ENCODE measurements at places on chromosomes 3 and 15.
A peak's percentile ranks its signal among the peaks of the same experiment; 100 is the strongest.

DNA sequence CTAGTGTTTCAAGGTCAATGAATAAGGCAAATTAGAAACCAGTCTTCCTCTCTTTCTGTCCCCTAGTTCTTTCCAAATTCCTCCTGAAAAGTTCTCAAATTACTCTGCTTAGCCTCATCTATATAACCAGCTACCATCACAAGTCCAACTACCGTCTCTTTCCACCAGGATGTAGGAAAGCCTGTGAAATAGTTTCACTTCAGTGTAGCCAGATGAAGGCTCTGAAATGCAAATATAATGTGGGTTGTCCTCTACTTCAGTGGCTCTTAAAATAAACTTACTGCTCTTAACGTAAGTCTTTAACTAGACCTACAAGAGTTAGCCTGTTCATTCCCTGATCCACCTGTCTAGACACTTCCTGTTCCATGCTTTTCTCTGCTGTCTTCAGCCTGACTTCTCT, 827.7 kb downstream of the ROBO1 start:
- no peaks in the 10 kb centered on the region for H3K4me1 ChIP-seq
- DNase-seq: no peak
- H3K27ac ChIP-seq: no peak overlapping the region
- H3K27me3 ChIP-seq: no peaks in the 10 kb centered on the region

- H3K27ac ChIP-seq: no peak overlapping the region
- H3K36me3 ChIP-seq: no peaks in the 10 kb centered on the region
- DNase-seq: no peak
- no peaks in the 10 kb centered on the region for H3K4me1 ChIP-seq
- H3K4me3 ChIP-seq: no peak overlapping the region
These were observed 1.1 kb upstream of the BCL2L10 start for GRCh38 chr15:52113708-52114107.

DNA sequence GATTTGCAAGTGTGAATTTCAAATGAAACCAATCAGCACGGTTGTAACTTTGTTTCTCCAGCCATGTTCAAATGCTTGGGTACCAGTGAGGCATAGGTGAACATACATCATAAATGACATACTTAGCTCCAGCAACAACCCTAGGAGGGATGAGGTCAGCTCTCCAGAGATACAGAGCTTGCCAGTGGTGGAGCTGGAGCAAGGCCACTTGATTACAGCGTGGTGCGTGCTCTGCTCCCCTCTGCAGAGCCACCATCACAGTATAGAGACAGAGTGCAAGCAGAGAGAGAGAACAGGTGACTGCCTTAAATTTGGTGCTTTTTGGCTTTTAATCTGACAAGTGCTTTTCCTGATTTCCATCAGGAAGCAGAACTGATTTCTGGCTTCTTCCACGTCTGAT, 275.1 kb downstream of the PDZRN3 start:
- H3K27me3 ChIP-seq: no peaks in the 10 kb centered on the region
- H3K4me1 ChIP-seq: no peaks in the 10 kb centered on the region
- H3K4me3 ChIP-seq: no peak overlapping the region
- DNase-seq: no peak
- H3K36me3 ChIP-seq: no peaks in the 10 kb centered on the region

- no peaks in the 10 kb centered on the region for H3K36me3 ChIP-seq
- H3K4me1 ChIP-seq: peaks cover 30% of the 10 kb centered on the region
- peak; percentile 86 for DNase-seq
- peak within 1 kb of the TSS; percentile 87 for H3K27ac ChIP-seq
- peak within 1 kb of the TSS; percentile 98 for H3K4me3 ChIP-seq
These were observed at the start of gene CLN6 for GRCh38 chr15:68229386-68230156. Gene CLN6, minus strand, starts transcription at chr15:68229728. Its CDS starts 144 bp downstream, at chr15:68229584.

DNA sequence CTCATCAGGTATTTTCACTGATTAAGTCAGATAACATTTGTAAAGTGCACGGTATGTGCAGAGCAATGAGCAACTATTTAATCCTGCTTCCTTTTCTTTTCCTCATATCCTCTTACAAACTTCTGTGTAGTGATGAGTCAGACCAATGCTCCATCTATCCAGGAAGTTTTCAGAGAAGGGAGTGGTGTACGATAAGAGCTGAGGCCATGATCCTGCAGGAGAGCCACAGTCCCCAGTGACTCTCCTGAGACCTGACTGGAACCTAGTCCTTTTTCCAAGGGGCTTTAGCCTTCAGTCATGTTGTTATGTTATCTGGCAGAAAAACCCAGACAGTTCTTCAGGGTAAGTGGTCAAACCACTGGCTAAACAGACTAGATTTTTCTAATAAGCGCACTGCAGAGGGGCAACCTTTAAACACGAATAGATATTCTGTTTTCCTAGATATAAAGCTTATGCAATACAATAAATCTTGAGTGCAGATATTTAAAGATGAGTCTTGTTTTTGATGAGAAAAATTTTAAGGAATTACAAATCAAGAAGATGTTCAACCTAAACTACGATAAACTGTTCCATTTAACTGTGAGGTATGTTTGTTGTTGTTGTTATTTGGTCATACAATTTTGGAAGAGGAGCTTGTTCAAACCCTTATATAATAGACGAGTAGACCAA, 110.5 kb upstream of the RAP2B start:
- peak overlapping the region; percentile 59 for H3K27ac ChIP-seq
- H3K27me3 ChIP-seq: no peaks in the 10 kb centered on the region
- H3K4me3 ChIP-seq: no peak overlapping the region
- DNase-seq: no peak
- peaks cover 41% of the 10 kb centered on the region for H3K4me1 ChIP-seq

GRCh38 chr15:25830844-25831451, 32.2 kb downstream of the ATP10A start:
- no peaks in the 10 kb centered on the region for H3K36me3 ChIP-seq
- H3K27me3 ChIP-seq: no peaks in the 10 kb centered on the region
- DNase-seq: no peak
- H3K27ac ChIP-seq: no peak overlapping the region
- no peak overlapping the region for H3K4me3 ChIP-seq
- no peaks in the 10 kb centered on the region for H3K4me1 ChIP-seq

GRCh38 chr3:36058404-36059030, 321.8 kb upstream of the STAC start:
- H3K27me3 ChIP-seq: no peaks in the 10 kb centered on the region
- no peak for DNase-seq
- H3K36me3 ChIP-seq: no peaks in the 10 kb centered on the region
- H3K4me3 ChIP-seq: no peak overlapping the region

- no peak overlapping the region for H3K27ac ChIP-seq
- no peaks in the 10 kb centered on the region for H3K36me3 ChIP-seq
- H3K4me1 ChIP-seq: no peaks in the 10 kb centered on the region
- DNase-seq: peak; percentile 73
These were observed 82.2 kb upstream of the CTDSPL start for GRCh38 chr3:37779289-37780152.

DNA sequence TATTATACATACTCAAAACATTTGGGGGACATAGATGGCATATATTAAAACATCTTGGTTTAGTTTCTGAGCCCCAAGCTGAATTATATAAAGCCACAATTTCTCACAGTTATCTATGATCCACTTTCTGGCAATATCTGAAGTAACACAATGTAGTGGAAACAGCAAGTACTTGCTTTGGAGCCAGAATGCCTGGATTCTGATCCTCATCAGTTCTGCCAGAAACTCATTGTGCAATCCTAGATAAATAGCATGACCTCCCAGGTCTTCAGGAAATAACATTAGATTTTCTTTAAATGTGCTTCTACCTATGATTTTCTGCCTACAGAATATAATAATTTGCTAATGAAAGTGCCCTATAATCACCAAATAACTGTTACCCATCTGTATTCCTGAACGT, 544.9 kb downstream of the NAALADL2 start:
- H3K36me3 ChIP-seq: no peaks in the 10 kb centered on the region
- H3K27ac ChIP-seq: no peak overlapping the region
- DNase-seq: no peak
- H3K27me3 ChIP-seq: no peaks in the 10 kb centered on the region

- DNase-seq: no peak
- H3K4me1 ChIP-seq: no peaks in the 10 kb centered on the region
- no peaks in the 10 kb centered on the region for H3K36me3 ChIP-seq
- H3K27me3 ChIP-seq: no peaks in the 10 kb centered on the region
- no peak overlapping the region for H3K4me3 ChIP-seq
These were observed 74.0 kb downstream of the MCF2L2 start for GRCh38 chr3:183354325-183354831.

GRCh38 chr3:98754483-98754882, 8.7 kb upstream of the ST3GAL6 start:
- H3K4me3 ChIP-seq: no peak overlapping the region
- no peaks in the 10 kb centered on the region for H3K27me3 ChIP-seq
- H3K27ac ChIP-seq: peak overlapping the region; percentile 54
- peaks cover 83% of the 10 kb centered on the region for H3K4me1 ChIP-seq
- peaks cover 4% of the 10 kb centered on the region for H3K36me3 ChIP-seq

Measured in MM.1S (cell line).